ENCODE measurements at places on chromosomes 2 and 18.

DNA sequence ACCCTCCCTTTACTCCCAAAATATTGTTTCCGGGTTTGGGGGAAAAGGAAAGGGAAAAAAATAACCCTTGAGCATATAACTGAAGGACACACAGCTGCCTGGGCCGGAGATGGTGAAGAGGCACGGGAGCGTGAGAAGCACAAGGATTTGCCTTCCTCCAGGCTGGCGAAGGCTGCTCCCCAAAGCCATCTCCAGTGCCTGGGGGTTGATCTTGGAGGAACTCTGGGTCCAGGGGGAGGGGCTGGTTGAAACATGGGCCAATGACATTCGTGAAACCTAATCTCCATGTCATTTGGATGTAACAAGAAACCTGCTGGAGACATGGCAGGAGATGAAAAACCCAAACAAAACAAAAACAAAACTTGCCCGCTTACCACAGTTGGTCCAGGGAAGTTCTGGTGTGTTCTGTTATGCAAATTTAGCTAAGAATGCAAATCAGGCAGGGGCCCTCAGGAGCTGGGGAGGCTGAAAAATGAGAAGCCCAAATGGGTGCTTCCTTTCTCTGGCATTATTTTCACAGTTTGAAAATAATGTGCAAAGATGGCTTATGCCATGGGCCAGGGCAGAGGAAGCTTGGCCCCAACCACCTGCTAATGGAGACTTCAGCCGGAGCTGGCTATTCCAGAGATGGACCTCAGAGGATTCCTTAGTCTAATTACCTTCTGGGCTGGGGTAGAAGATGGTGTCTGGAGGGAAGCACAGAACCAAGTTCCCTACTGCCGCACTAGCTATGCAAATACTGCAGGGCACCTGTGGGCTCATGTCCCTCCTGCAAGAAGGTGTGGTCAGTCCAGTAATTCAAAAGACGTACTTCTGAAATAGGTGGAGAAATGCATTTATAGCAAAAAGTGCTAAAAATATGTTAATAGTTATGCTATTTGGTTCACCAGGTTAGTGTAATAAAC, 180.9 kb downstream of the BCL2 start:
- no peak for DNase-seq

- no peak for DNase-seq
Measured at GRCh38 chr18:13309748-13310670, 91.4 kb downstream of the LDLRAD4 start.

- DNase-seq = no peak
Measured at GRCh38 chr2:216554755-216555154, 56.1 kb downstream of the RPL37A start.

DNA sequence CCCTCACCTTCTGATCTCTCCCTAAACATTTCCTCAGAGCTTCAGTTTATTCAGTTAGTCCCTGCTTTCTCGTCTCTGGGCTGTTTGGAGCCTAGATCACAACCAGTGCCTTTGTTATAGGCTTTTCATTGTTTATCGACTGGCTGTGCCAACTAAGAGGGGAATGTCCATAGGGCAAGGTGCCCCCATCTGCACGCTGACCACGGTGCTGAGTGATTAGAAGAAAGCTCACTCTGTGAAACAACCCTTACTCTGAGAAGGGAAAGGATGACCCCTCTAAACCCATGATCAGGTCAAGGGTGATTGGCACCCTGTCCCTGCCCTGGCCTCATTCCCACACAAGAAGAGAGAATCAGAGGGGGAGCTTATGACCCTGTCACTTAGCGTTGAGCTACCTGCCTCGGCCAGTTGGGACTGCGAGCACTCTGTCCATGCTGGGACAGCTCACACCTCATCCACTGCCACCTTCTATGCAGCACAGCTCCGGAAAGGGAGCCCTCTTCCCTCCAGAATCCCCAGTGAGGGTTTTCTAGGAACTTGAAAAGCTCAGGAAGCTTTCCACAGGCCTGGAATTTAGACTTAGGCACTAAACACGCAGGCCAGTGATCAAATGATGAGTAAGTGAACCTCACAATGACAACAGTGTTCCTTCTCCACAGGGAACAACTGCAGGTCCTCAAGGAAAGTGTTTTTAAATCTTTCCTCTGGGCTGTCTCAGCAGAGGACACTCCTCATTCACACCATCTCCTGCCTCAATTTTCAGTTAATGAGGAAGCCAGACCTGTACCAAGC, 2.3 kb upstream of the ACTG2 start:
- DNase-seq = no peak

DNA sequence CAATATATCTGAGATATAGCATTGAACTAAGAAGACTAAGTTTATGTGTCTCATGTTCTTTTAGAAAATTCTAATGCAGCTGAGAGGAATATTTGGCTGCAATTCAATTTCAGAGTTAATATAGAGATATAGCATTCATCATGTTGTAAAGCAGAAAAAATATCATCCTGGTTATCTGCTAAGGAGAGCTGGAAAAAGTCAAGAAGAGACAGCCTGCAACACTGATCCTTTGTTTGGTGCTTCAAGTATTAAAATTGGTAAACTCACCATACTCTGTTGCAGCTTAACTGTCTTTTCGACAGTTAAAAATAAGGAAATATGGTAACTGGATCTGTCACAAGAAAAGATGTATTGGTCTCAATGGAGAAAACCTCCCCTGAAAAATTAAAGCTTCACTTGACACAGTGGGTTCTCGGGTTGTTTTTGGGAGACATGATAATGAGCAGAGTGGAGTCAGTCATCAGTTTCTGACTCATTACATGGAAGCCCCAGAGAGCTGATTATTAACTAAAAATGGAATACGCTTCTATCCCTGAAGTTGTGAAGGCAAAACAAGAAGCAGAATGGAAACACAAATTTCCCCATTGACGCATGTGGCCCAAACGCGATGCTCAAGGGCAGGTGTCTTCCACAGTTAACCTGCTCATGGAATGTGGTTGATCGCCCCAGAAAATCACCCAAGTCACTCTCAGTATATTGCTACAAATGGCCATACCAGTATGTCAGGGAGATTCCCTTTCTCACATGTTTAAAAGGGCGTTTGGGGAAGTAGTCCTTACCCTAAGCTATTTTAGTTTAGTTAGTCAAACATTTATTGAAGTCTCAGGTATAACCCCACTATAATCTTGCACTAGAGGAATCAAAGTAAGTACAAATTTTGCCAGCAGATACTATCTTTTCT, 8.2 kb downstream of the BCL2 start:
- no peak for DNase-seq

DNA sequence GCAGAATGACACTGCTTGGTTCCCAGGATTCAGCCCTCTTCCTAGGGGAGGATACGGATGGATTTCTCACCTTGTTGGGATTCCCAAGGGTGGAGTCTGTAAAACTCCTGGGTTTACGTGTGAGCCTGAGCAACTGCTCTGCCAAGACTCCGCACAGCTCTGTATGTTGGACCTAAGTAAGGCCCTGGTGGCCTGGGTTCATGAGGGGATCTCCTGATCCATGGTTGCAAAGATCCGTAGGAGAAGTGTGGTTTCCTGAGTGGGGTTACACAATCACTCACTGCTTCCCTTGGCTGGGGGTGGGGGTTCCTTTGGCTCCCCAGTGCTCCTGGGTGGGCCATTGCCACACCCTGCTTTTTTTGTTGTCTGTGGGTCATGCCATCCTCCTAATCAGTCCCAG, 37.7 kb downstream of the ANKRD12 start:
- DNase-seq = no peak

DNA sequence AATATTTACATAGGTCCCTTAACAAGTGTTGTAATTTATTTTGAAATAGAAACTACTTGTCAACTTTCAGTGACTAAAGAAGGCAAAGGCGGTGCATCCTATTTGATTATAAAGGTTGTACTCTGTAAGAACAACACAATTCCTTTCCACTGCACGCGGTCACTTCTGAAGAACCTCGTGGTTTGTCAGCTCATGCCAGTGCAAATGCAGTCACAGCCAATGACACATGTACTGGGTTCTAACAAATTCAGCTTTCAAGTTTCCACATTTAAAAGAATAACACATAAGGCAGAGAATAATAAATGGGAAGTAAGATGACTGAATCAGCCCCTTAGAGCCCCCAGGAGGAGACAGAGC, 39.7 kb downstream of the CYB5A start:
- DNase-seq = peak; percentile 45

DNA sequence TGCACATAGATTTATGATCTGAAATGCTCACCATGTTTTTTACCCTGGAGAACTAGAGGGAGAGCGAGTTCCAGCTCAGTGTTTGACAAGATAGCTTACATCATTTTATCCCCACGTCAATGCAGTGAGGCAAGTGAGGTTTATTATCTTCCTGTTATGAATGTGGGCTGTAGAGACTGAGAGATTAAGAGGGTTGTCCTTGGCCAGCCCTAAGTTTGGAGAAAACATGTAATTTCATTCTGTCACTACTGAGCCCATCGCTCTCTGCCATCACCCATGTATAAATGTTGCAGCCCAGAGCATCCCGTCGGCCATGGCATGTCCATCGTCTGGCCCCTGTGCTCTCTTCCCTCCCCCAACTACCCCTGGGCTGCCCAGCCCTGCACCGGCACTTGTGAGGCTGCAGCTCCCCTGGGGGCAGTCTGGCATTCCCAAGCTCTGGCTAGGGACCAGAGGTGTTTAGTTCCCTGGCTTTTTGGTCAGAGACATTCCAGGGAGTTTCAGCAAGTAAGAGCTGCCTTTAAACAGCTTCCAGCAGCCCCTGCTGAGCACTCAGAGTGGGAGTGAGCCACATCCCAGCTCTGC, 136.7 kb downstream of the ANTXR1 start:
- DNase-seq = no peak

DNA sequence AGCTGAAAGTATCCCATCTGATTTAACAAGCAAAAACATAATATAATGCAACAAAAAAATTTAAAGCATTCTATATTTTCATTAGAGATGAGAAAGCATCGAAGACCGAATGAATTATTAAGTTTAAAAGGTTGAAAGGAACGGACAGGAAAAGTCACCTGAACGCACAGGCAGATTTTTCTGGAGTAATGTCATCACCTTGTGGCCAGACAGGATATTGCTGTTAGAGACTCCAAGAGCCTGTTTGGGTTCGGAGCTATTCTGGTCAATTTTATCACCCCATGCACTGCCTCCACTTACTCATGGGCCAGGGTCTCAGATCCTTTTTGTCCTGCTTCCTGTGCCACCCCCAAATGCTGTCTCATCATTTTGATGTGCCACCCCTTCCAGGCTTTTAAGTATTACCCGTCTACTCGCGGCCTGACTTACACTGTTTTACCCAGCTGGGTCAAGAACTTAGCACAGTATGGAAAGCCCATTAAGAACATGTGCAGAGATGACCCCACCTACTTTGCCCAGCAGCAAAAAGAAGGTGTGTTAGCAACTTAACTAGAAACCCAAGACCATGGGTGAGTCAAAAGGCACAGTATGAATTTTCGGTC, 27.3 kb downstream of the GKN2 start:
- peak; percentile 34 for DNase-seq

DNA sequence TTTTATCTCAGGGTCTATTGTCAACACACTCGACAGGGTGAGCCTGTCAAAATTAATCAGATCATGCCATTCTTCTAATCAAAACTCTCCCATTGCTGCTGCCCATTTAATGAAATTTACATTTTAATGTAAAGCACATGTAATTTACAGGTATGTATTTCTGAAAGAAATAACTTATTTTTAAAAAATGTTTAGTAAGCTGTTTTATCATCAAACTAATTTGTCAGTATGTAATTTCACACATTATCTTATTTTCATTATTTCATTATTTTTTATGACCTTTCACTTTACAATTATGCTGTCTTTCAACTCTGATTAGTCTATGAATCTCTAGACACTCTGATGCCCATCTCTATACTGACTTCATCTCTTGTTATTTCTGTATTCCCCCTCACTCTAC, 467.8 kb downstream of the ZNF804A start:
- no peak for DNase-seq

All from T-helper 2 cell treated with Interferon-gamma antibody and Interleukin-4, amounts not matched to agents 5 μg/mL and 100 μg/mL, for 36 hours (primary cell).